GM12878 (cell line): ENCODE measurements at places on chromosomes 7 and 10. TPM values are rescaled to one million over a fixed set of nuclear protein-coding genes. Genes with fewer than 3 reads are reported as not detected.

DNA sequence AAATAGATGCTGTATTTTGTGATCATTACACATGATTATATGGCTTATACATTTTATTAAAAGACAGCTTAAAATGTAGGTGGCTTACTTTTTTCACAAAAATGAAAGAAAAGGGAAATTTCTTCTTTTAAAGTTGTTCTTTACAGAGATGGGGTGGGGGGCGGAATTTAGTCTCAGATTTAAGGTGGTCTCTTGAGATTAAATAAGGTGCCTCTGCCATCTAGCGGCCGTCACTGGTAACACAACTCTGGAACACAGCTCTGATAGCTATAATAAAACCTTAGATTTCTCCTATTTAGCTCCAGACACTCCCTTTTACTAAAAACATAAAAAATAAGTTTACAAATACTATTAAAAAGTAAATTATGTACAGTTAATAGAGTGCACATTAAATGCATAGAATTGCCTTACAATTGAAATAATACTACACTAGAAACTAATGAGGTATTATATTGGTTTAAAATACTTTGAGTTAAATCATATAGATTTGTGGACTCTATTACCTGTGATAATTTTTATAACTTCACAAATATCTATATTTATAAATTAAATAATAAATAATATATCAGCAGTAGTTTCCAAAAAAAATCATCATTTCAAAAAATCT is 210.9 kb downstream of the DGKB start:
- no peak for DNase-seq

NME8 gene
- total RNA-seq: 0.51 TPM in 1 of 2 replicates, not detected in the other

DNA sequence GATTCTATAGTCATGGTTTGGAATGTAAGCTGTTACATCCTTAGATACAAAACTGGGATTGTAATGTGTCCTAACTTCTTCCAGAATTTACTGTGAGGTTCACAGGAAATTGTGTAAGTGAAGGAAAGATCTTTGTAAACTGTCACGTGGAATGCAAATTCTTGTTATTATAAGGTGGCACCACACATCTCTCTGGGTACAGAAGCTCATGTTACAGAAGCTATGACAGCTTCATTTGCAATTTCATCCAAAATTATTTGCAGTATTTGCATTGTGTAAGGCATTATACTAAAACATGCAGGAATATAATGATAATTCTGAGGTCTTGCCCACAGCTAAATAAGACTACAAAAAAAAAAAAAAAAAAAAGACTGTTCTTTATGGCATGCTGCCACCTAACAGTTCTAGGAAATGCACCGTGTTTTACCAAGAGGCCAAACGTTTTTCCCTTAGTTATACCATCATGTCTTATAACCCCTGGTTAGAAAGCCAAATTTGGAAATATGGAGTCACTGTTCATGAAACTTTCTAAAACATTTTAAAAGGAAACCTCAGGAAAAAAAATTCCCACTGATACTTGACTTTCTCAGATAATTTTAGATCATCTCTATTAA is 17.6 kb downstream of the MINDY3 start:
- no peak for DNase-seq

GRCh38 chr10:92848441-92849233 is at the start of gene EXOC6:
EXOC6 (plus strand) TSS chr10:92848520; CDS start chr10:92848534, 14 bp downstream.
- peak; percentile 20 for DNase-seq

- DNase-seq: no peak
Measured at GRCh38 chr10:101216207-101217043, 12.8 kb downstream of the LBX1 start.

AOAH gene
- 1.3 and 1.6 TPM in 2 replicates for total RNA-seq

GRCh38 chr10:110443239-110444003 is 54.3 kb upstream of the DUSP5 start:
- no peak for DNase-seq

- no peak for DNase-seq
Measured at GRCh38 chr10:69636273-69636575, 6.2 kb downstream of the FAM241B start.

DNA sequence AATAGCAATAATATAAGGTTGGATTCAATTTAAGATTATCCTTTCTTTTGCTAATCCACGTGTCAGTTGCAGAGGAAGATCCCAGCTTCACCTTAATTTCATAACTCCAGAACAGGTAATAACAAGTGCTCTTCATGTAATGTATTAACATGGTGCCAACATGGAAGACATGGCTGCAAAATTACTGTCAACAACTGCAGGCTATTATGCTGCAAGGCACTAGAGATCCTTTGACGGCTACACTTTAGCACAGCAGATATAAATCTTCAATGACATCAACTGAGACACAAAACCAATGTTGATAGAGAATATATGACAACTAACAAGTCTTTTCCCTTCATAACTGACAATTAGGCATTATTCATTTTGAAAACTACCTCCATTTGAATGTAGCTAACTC is 96.1 kb downstream of the RNF133 start:
- no peak for DNase-seq

- no peak for DNase-seq
Measured at GRCh38 chr10:103855424-103855823, at the start of gene SH3PXD2A. SH3PXD2A (minus strand) TSS chr10:103855576; CDS start chr10:103855266, 310 bp downstream.

- no peak for DNase-seq
Measured at GRCh38 chr10:70212879-70213278, 20.4 kb downstream of the PPA1 start.

GRCh38 chr10:79384773-79385391 is 37.6 kb downstream of the PPIF start:
- DNase-seq: no peak

- DNase-seq: no peak
Measured at GRCh38 chr7:22911889-22912288, 89.2 kb upstream of the TOMM7 start.

GRCh38 chr7:2063563-2064260 is 169.0 kb downstream of the MAD1L1 start:
- DNase-seq: no peak

GALNT17 gene
- total RNA-seq: 0.15 TPM in 1 of 2 replicates, not detected in the other

DNA sequence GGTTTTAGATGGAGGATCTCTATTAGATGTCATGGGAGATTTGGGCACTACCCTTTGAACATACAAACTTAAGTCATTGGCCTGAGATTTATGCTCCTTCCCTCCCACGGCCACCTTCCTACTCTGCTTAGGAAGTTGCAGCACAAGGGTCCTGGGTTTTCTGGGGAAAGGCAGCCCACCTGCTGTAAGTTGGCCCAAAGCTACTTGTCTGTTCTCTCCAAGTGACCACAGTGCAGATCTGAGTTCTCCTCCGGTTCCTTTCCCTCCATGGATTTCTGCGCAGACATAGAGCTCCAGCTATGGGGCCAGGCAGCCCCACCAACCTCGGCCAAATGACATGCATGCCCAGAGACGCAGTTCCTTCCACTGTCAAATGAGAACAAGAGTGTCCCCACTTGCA is 12.8 kb upstream of the C10orf53 start:
- no peak for DNase-seq

APBB1IP gene
- total RNA-seq: 67.0 and 67.4 TPM in 2 replicates

DNA sequence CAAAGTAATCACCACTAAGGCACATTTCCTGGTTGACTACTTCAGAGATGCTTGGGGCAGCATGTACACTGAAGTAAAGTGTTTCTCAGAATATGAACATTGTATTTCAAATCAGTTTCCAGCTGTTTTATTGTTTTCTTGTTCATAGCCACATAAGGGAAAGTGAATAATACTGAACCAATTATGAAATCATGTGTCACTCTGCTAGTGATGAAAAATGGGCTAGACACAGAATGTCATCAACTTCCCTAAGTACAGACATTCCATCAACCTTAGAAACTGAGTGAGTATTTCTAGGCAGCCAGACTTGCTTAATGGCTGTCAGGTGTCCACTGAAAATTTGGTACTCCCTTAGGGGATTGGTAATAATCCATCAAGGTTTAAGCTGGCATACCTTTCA is 603.5 kb downstream of the ARL4A start:
- no peak for DNase-seq

C10orf143 gene
- total RNA-seq: 2.5 and 2.8 TPM in 2 replicates

PIP gene
- not detected in 2 replicates for total RNA-seq

HKDC1 gene
- total RNA-seq: 0.13 and 0.37 TPM in 2 replicates

- no peak for DNase-seq
Measured at GRCh38 chr7:2979201-2979631, 64.5 kb downstream of the CARD11 start.

DNA sequence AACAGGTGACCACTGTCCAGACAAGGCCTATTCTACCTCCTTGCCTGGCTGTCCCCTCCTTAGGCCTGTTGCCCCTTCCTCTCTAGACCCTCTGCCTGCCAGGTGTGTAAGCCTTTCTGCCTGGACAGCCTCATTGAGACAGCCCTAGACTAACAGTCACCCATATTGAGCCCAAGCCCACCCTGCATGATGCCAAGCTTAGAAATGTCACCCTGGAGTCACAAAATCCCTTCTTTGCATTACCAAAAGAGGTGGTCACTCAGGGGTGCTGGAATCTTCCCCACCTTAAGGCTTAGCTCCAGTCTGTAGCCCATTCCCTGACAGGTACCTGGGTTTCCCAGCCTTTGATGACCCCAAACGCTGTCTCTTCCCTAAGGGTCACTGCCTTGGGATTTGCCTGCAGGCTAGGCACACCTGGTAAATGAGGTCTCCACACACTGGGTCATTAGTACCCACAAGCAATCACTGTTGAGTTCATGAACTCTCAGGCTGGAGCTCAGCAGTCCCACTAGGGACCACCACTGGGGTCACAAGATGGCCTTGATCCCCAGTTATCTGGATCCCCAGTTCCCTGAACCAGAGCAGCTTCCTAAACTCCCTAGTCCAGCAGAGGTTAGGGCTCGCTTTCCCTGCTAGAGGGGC is 54.9 kb upstream of the CAMK2B start:
- no peak for DNase-seq

GRCh38 chr10:586716-587115 is 102.8 kb downstream of the DIP2C start:
- DNase-seq: no peak

DNA sequence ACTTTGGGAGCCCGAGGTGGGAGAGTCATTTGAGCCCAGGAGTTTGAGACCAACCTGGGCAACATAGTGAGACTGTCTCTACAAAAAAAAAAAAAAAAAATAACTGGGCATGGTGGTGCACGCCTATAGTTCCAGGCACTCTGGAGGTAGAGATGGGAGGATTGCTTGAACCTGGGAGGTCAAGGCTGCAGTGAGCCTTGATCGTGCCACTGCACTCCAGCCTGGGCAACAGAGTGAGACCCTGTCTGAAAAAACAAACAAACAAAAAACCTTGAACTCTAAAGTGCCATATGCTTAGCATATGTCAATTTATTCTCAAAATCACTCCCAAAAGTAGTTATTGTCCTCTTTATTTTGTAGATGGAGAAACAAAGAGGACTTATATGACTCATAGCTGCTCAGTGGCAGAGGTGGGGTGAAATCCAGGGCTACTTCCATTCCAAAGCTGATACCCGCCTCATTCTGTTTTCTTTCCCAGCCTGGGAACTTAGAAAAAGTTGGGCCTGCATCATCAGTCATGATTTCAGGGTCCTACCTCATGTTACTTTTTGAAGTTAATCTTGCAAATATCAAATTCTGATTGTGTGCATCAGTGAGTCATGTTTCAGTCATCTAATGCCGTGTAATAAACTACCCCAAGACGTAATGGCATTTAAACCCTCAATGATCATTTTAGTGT is 13.3 kb downstream of the DHTKD1 start:
- DNase-seq: no peak

TDRD1 gene
- not detected in 2 replicates for total RNA-seq

DNA sequence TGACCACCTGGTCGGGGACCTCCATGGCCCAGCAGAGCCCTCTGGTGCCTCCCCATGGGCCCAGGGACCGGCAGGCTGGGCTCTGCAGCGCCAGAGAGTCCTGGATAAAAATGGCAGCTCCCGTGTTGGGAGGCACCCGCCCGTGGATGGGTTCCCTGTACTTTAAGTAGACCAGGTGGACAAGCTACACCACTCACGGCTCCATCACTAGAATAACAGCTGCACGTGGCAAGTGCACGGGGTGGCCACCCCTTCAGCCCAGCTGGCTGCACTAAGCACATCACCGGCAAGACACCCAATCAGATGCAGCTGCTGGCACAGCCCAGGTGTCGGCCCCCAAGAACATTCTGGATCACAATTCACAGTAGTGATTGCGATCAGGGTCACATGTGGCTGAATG is 69.8 kb downstream of the DIP2C start:
- DNase-seq: no peak

DNA sequence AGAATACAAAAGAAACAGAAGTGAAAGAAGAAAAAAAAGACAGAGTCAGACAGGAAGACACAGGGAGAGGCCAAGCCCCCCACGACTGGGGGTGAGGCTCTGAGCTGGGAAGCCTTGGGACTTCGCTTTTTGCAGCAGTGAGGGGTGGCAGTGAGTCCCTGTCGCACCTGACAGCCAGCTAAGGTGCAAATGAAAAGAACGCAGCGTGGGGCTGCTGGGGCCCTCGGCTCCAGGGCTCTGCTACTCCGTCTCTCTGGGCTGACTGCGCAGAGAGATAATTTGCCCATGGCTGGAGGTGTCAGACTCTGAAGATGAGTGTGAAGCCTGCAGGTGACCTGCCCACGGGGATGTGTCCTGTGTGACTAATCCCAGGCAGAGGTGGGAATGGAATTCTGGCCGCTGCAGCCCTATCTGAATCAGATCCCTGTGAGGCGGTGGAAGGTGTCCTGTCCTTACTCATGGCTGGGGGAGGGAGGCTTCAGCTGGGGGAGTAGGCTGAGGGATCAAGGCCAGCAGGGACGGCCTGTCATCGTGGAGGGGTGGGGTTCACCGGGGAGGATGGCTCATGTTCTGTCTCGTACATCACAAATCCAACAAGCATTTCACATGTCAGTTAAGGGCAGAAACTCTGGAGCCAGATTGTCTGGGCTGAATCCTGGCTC is 96.4 kb downstream of the SLIT1 start:
- DNase-seq: no peak

- DNase-seq: no peak
Measured at GRCh38 chr10:108375691-108376090, 1211.2 kb upstream of the SORCS1 start.

DNA sequence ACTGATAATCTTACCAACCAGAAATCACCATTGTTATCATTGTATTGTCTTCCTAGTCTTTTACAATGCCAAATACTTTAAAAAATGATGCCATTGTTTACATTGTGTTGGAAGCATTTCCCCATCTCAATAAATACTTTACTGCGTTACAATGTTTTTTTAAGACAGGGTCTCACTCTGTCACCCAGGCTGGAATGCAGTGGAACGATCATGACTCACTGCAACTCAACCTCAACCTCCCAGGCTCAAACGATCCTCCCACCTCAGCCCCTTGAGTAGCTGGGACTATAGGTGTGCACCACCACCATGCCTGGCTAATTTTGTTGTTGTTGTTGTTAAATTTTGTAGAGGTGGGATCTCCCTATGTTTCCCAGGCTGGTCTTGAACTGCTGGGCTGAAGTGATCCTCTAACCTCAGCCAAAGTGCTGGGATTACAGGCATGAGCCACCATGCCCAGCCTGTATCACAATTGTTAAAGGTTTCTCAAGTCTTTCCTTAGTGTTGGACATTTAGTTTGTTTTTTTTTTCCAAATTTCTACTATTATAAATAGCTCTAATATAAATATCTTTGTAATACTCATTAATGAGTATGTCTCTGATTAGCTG is 13.5 kb downstream of the LRMDA start:
- no peak for DNase-seq
